ENCODE measurements at places on chromosomes 7 and 10. TPM values are rescaled to one million over a fixed set of nuclear protein-coding genes. Genes with fewer than 3 reads are reported as not detected.

DNA sequence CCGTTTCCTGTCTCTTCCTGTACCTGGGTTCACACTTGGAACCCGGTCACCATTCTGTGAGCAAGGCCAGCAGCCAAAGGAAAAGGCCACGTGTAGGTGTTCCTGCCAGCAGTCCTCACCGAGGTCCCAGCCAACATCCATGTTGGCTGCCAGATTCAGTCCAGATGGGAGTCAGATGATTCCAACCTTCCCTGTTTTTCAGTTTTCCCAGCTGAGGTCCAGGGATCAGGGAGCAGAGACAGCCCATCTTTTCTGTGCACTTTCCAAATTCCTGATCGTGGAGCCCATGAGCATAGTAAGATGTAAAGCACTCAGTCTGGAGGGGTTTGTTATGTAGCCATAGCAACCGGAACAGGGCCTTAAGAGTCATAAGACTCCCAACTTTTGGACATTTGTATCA, 3.9 kb upstream of the PVRIG start:
- no peak overlapping the region for H3K4me3 ChIP-seq
- no peaks in the 10 kb centered on the region for H3K4me1 ChIP-seq
- no peaks in the 10 kb centered on the region for H3K27me3 ChIP-seq
- H3K27ac ChIP-seq, result no peak overlapping the region

- H3K4me1 ChIP-seq, result peaks cover 5% of the 10 kb centered on the region
- H3K27me3 ChIP-seq, result no peaks in the 10 kb centered on the region
- no peak overlapping the region for H3K4me3 ChIP-seq
- no peaks in the 10 kb centered on the region for H3K36me3 ChIP-seq
- H3K27ac ChIP-seq, result no peak overlapping the region
These were observed 123.2 kb upstream of the CACNA2D1 start for GRCh38 chr7:82566752-82567151.

DNA sequence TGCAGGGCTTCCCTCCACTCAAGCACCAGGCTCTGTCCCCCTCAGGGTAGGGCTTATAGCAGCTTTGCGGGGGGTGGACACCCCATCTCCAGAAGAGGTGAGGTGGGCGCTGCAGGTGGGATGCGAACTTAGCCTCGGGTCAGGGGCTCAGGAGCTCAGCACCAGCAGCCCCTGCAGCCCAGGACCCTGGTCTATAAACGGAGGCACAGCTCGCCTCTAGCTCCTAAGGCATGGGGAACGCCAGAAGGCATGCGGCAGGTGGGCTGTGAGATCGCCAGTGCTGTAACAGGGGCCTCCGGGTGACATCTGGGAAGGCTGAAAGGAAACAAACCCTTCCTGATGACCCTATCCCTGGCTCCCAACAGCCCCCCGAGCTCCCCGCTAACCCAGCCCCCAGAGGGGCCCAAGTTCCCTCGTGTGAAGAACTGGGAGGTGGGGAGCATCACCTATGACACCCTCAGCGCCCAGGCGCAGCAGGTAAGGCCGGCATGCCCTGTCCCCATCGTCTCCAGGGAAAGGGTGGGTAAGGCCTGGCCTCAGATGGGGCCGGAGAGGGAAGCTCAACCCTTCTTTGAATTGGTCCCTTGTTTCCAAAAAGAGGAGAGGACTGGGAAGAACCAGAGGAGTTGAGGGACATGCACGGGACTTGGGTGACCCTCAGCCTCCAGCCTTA, 4.2 kb downstream of the NOS3 start:
- peaks cover 7% of the 10 kb centered on the region for H3K27me3 ChIP-seq
- H3K27ac ChIP-seq, result no peak overlapping the region
- H3K4me3 ChIP-seq, result no peak overlapping the region
- H3K36me3 ChIP-seq, result no peaks in the 10 kb centered on the region

GRCh38 chr7:143392875-143393266, 11.7 kb downstream of the ZYX start:
- peaks cover 40% of the 10 kb centered on the region for H3K4me1 ChIP-seq
- no peak overlapping the region for H3K27ac ChIP-seq
- DNase-seq, result no peak
- no peak overlapping the region for H3K4me3 ChIP-seq

DNA sequence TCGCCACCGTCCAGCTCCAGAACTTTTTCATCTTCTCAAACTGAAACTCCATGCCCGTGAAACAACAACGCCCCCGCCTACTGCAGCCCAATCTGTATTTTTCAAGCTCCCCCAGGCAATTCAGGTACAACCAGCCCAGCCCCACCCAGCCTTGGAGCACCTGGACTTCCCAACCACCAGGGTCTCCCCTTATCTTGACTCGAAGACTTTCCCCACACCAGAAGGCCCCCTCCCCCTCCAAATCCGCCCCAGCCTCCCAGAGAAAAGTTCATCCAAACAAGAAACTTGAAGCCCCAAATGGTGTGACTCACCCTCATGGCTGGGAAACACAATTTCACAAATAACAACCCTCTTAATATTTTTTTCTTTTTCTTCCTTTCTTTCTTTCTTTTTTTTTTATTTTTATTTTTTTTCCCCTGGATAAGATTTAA, 10.6 kb downstream of the ZCCHC24 start:
- peaks cover 75% of the 10 kb centered on the region for H3K4me1 ChIP-seq
- DNase-seq, result peak; percentile 86
- no peak overlapping the region for H3K4me3 ChIP-seq
- H3K27me3 ChIP-seq, result no peaks in the 10 kb centered on the region

- H3K36me3 ChIP-seq, result no peaks in the 10 kb centered on the region
- peak; percentile 21 for DNase-seq
- no peaks in the 10 kb centered on the region for H3K27me3 ChIP-seq
- no peak overlapping the region for H3K4me3 ChIP-seq
These were observed 824.6 kb upstream of the IGFBP3 start for GRCh38 chr7:46745707-46746090.

- peak; percentile 25 for DNase-seq
- H3K36me3 ChIP-seq, result 0 out of 2 replicates have a peak, but pooled peaks cover 3% of the 10 kb centered on the region
- H3K27me3 ChIP-seq, result no peaks in the 10 kb centered on the region
- no peak overlapping the region for H3K27ac ChIP-seq
- H3K4me3 ChIP-seq, result no peak overlapping the region
- peaks cover 3% of the 10 kb centered on the region for H3K4me1 ChIP-seq
These were observed 208.4 kb downstream of the TPST1 start for GRCh38 chr7:66413379-66414114.

DNA sequence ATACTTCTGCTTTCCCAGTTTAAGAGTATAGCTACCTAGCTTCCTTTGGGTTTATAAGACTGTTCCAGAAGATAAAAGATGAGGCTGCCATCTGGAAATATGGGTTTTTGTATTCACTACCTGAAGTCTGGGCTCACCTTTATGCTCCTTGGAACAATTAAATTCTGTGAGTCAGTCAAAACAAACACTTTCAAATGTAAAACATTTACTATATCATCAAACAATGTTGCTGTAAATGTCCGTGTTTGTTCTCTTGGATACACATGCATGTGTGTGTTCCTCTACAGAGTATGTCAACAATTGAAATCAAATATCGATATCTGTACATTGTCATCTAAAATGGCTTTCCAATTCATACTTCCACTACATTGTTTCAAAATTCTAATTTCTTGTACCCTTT, 525.6 kb downstream of the MDFIC start:
- no peak for DNase-seq
- no peaks in the 10 kb centered on the region for H3K27me3 ChIP-seq
- no peak overlapping the region for H3K27ac ChIP-seq
- H3K4me3 ChIP-seq, result no peak overlapping the region

- H3K27ac ChIP-seq, result no peak overlapping the region
- no peaks in the 10 kb centered on the region for H3K36me3 ChIP-seq
- H3K4me3 ChIP-seq, result no peak overlapping the region
- no peaks in the 10 kb centered on the region for H3K27me3 ChIP-seq
These were observed 46.9 kb downstream of the ZNRF2 start for GRCh38 chr7:30331338-30331737.

GRCh38 chr10:105187243-105187642, 546.2 kb downstream of the SORCS3 start:
- no peaks in the 10 kb centered on the region for H3K4me1 ChIP-seq
- H3K36me3 ChIP-seq, result no peaks in the 10 kb centered on the region
- H3K27ac ChIP-seq, result no peak overlapping the region
- no peak for DNase-seq
- no peak overlapping the region for H3K4me3 ChIP-seq

The AQP1 gene
- 0.18 TPM for total RNA-seq

The NAT16 gene
- not detected for total RNA-seq
